T-helper 2 cell treated with Interferon-gamma antibody and Interleukin-4, amounts not matched to agents 100 ng/mL and 5 ng/mL, for 36 hours (primary cell): ENCODE measurements at places on chromosomes 5 and 9. TPM values are rescaled to one million over a fixed set of nuclear protein-coding genes. Genes with fewer than 3 reads are reported as not detected.

Gene VCAN
- not detected in 2 replicates for total RNA-seq

Gene RAB3C
- not detected in 2 replicates for total RNA-seq

Gene RLN2
- 1.4 and 1.8 TPM in 2 replicates for total RNA-seq

Gene ROR2
- 0.09 and 0.18 TPM in 2 replicates for total RNA-seq

Gene MED7
- 12.6 and 13.8 TPM in 2 replicates for total RNA-seq

Gene RGS7BP
- total RNA-seq, result not detected in 2 replicates
